ENCODE measurements at places on chromosomes 4 and X.

GRCh38 chrX:112769034-112769433, 71.6 kb downstream of the AMOT start:
- DNase-seq, result no peak

DNA sequence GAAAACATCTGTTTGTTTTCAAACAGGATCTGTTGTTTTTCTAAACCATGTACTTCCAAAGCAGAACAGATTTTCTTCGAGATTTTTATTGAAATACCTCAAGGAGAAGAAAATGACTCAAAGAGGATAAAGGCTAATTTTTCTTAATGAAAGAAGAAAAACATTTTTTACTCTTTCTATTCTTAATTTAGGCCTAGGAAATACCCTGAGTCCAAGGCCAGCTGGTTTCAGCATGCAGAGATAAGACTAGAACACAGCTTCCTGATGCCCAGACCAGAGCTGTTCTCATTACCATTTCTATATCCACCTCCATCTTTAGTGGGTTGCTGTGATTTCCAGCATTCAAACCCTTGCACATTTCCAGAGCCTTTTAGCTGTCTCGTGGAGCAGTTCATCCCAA, 18.3 kb downstream of the GAB1 start:
- no peak for DNase-seq

DNA sequence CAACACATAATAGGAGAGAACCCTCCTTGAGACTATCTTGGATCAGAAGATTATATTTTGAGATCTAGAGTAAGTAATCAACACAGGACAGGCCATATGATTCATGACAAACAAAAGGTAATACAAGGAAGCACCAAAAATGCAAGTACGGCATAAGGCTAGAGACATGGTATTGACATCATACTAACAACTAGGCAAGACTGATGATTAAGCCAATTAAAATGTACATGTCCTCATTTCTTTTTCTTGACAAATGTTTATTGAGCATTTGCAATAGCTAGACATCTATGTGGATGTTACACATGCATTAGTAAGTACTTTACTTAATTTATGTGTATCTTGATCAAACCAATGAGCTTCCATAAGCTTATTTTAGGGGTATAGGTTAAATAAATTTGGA, 695.7 kb upstream of the GALNTL6 start:
- DNase-seq, result no peak

GRCh38 chr4:152784490-152785350, 5.0 kb downstream of the ARFIP1 start:
- DNase-seq, result peak; percentile 75

DNA sequence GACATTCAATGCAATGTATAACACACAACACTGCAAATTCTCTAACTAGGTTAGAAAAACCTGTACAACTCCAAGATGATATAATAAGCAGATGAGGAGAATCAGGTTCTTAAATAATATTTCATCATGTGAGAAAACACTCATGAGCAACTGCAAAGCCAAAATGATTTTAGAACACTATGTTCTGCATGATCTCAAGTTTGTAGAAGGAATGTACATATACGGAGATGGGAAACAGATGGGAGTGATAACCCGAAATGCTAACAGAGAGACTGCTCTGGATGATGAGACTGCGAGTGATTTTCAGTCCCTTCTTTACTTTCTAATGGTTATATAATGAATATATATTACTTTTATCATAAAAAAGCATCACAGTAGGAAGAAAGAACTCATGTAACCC, 80.9 kb downstream of the PCYT1B start:
- no peak for DNase-seq

GRCh38 chr4:147461161-147461560, 19.7 kb upstream of the EDNRA start:
- DNase-seq, result peak; percentile 6

DNA sequence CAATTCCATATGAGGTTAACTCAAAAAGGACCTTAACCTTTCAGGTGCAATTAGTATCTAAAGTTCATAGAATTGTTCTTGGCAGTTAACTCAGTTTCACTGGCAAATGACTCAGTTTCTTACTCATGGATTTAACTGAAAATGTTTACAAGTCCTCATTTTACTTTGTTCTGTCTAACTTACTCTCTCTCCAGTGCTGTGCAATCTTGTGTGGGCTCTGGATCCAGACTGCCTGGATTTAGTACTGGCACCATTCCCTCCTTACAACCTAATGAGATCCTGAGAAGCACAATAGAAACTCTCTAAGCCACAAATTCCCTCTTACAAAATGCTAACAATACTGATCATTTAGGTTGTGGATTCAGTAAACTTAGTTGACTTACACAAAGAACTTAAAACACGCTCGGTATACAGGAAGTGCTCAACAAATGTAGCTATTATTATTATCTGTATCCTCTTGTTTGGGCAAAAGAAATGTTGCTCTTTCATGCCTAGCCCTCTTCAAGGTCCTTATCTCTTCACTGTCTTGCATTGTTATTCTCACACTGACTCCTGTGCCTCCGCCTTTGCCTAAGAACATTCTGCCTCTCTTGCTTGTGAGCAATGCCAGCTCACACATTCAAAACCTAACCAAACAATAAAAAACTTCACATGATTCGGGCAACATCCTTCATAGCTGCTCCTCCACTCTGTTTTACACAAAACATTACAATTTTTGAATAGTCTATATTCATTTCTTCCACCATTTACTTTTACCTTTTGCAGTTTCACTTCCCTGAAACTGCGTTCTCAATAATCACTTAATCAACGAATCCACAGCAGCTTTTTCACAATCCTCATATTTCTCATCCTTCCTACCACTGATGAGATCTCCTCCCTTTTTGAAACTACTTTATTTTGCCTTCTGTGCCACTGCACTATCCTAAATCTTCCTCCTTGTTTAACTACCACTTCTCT, 91.8 kb downstream of the PDE5A start:
- DNase-seq, result no peak

GRCh38 chr4:83417566-83417965, 38.1 kb downstream of the HELQ start:
- DNase-seq, result no peak

GRCh38 chr4:83947125-83947829, 411.4 kb downstream of the GPAT3 start:
- DNase-seq, result no peak

DNA sequence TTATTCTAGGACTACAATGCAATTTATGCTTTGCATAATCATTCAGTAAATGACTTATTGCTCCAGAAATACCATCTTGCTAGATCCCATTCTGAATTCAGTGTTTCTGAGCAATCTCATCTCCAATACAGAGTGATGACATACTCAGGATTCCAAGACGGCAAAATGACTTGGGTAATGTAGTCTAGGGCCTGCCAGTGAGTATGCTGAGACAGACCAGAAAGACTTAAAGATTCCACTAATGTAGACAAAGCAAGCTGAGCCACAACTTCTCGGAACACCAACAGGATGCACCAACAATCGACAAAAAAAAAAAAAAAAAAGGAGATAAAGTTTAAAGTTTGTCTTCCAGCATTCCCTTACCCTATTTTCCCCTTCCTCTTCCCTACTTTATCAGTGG, 919 bp upstream of the SEC24B start:
- peak; percentile 80 for DNase-seq

All from fibroblast of skin of right quadriceps (primary cell).